MM.1S (cell line): ENCODE measurements at places on chromosomes 4 and X.

- DNase-seq = no peak
Measured at GRCh38 chrX:141989815-141990214, 86.1 kb downstream of the MAGEC1 start.

DNA sequence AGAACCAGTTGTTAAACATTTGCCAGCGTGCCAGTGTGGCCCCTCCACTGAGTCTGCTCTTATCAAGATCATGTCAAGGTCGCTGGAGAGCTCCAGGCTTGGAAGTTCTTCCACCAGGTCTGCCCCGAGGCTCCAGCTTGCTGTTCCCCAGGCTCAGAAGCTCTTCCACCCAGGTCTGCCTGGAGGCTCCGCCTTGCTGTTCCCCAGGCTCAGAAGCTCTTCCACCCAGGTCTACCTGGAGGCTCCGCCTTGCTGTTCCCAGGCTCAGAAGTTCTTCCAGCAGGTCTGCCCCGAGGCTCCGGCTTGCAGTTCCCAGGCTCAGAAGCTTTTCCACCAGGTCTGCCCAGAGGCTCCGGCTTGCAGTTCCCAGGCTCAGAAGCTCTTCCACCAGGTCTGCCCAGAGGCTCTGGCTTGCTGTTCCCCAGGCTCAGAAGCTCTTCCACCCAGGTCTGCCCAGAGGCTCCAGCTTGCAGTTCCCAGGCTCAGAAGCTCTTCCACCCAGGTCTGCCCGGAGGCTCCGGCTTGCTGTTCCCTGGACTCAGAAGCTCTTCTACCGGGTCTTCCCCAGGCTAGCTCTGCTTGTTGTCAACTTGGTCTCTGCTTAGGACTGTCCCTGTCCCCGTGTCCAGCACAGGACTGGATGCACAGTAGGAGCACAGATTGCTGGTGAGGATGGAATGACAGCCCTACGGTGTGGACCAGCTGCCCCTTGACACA is 54.4 kb downstream of the HMX1 start:
- DNase-seq = no peak

DNA sequence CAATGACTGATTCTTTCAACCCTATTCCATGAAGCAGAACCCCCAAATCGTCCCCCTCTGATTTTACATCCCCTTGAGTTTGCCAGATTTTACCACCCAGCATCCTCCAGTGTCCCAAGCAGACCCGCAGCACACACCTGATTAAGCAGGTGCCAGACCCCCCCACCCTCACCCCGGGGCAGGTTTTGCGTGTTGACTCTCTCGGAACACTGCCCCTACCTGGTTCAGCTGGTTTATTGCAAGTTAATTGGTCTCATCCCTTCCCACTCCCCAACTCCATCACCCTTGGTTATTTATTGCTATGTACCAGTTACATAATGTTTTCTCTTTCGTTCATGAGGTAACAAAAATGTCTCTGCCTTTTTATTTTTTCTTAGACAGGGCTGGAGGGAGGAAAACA is 258.4 kb downstream of the BCOR start:
- DNase-seq = no peak

- DNase-seq = no peak
Measured at GRCh38 chr4:42531341-42532030, 125.4 kb downstream of the ATP8A1 start.

GRCh38 chrX:103607364-103608305 is at the start of gene TCEAL3:
Gene TCEAL3 (plus strand): TSS chrX:103607963. CDS start chrX:103609065, 1,102 bp downstream.
- no peak for DNase-seq

- no peak for DNase-seq
Measured at GRCh38 chr4:188612659-188613058, 473.4 kb downstream of the TRIML1 start.

DNA sequence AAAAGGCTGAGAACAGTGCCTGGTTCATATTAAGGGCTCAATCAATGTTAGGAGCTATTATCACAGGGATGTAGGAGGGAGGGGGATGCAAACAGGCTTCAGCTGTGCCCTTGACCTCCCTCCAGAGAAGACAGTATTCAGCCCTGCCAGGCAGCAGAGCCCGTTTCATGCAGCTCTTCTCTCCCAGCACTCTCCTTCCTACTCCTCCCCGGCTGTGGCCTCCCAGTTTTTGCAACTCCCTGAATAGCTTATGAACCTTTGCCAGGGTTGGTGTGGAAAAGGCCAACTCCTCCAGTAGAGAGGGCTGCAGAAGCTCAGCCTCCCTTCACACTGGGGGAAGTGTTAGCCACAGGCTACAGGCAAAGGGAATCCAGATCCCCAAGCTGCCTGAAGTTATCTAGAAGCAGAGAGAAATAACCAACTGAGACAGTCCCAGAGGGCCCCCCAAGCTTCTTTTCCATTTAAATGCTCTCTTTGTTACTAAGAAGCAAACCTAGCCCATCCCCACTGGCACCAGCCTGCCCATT is 31.7 kb upstream of the APLN start:
- no peak for DNase-seq

DNA sequence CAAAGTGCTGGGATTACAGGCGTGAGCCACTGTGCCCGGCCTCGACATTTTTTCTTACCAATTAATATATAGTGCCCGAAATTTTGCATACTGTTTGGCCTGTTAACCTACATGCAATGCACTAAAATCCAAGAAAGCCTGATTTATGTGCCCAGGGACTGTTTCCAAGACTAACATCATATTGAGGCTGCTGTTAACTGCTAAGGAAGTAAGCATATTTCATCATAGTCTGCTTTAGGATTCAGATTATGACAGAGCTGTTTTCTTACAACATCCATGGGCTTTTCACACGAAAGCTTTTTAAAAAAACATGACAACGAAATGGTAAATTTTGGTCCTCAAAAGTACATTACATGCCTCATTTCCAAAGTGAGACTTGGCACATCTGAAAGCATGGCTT is 84.4 kb downstream of the STOX2 start:
- DNase-seq = no peak

DNA sequence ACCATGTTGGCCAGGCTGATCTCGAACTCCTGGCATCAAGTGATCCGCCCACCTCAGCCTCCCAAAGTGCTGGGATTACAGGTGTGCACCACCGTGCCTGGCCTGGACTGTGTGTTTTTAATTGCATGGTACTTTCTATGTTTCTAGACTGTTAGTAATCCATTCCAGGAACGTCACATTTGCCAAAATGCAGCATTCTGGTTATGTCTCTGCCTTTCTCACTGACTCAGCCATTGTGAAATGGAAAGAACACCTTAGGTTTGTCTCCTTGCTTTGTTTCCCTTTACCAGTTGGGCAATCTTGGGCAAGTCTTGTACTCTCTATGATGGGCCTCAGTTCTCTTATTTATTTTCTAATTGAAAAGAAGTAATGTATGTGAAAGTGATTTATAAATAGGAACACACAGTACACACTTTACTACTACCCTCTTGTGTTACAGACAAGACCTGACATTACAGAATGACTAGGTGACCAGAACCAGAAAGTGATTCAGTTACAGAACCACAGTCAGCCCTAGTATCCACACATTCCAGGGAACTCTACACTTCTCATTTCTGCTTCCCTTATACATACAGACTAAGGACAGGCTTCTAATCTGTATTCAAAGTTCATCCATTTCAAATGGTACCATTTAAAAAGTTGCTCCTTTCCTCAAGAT is 187.1 kb downstream of the MGST2 start:
- DNase-seq = no peak

- no peak for DNase-seq
Measured at GRCh38 chr4:121551881-121552280, 144.9 kb downstream of the ANXA5 start.

DNA sequence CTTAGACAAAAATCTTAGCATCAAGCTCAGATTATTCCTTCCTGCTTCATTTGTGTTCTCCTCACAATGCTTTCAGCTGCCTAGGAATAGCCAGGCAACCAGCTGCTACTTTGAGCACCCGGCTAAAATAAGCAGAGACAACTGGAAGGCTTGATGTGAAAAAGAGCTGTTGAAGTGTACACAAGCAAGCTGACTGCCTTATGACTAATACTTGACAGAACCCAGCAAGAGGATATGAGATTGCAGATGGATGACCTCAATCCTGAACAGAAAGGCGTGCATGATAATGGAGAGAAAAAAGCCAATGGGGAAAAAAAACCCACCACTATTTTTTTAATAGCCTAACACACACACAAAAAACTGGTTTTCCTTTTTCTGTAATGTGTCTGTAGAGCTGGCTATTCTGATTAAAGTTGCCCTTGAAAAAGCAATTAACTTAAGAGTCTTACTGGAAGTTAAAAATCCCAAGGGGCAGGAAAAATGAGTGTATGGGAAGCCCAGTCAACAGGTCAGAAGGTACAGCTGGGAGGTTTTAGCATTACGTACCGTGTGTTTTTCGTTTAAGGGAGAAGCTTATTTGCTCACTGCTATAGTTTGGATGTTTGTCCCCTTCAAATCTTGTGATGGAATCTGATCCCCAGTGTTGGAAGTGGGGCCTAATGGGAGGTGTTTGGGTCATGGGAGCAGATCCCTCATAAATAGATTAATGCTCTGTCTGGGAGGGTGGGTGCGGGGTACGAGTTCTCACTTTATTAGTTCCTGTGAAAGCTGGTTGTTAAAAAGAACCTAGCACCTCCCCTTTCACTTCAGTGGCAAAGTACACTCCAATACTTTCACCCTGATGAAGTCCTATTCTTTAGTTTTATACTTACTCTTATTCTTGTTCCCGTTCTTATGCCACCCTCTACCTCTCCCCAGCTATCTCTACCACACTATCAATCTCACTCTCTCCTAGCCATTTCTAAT is 37.1 kb upstream of the HERC6 start:
- DNase-seq = no peak

DNA sequence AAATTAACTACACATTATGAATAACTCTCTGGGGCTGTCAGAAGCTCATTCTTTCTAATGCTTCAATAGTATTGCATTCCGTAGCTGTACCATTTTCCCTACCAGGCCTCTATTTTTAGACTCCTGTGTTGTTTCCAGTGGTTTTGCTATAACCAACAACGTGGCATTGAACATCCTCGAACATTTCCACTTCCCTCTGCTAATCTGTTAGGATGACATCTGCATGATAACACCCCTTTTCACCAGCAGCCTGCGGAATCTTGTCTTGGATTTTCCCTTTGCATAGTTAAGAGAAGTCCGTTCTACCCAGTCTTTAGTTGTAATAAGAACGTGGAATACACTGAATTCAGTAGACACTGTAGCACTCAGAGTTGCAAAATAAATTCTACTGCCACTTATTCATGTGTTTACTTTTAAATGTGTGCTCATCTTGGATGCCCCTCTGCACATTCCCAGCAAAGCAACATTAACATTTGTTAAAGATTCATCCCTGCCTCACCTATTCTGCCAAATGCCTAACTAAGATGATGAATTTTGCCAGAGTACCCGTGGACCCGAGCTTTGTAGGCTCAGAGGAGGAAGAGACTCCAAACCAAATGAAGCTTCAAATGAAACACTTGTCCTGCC is 55.6 kb downstream of the SEL1L3 start:
- no peak for DNase-seq

GRCh38 chrX:12210196-12210815 is 72.0 kb downstream of the FRMPD4 start:
- no peak for DNase-seq

DNA sequence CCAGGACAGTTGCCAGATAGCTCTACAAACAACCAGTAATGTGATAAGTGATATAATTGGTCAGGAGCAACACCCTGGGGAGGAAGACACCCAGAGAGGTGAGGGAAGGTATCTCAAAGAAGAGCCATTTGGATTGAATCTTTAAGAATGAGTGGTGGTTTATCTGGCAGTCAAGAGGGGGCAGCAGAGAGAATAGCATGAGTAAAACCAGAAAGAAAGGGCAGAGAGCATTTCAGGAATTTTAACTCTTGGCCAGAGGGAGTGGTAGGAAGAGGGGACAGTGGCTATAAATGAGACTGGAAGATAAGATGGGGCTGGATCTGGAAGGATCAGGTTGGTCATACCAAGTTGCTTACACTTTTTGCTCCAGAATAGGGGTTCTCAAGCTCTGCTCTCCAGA is 5.9 kb upstream of the SEPTIN6 start:
- peak; percentile 61 for DNase-seq

DNA sequence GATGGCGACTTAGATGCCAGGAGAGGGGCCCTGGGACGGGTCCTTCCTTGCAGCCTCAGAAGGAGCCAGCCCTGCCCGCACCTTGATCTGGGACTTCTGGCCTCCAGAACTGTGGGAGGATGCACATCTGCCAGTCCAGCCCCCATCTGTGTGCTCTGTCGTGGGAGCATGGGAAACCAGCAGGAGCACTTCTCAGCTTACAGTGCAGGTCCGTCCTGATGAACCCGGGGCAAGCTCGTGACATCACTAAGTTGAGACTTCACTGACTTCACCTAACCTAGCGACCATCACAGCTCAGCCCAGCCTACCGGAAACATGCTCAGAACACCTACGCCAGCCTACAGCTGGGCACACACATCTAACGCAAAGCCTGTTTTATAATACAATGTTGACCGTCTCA is 38.1 kb downstream of the ABLIM2 start:
- DNase-seq = no peak

DNA sequence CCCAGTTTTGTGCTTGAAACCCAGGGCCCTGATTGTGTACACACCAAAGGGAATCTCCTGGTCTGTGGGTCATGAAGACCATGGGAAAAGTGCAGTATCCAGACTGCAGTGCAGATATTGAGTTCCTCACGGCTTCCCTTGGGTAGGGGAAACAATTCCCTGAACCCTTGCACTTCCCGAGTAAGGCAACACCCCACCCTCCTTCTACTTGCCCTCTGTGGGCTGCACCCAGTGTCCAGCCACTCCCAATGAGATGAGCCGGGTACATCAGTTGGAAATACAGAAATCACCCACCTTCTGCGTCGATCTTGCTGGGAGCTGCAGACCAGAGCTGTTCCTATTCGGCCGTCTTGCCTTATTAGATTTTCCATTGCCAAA is 134.2 kb downstream of the FNIP2 start:
- DNase-seq = no peak

- DNase-seq = no peak
Measured at GRCh38 chr4:118741301-118741855, 56.2 kb downstream of the METTL14 start.
